Occipital lobe (tissue), 3 donors: ENCODE measurements at places on chromosomes 1 and 21.

DNA sequence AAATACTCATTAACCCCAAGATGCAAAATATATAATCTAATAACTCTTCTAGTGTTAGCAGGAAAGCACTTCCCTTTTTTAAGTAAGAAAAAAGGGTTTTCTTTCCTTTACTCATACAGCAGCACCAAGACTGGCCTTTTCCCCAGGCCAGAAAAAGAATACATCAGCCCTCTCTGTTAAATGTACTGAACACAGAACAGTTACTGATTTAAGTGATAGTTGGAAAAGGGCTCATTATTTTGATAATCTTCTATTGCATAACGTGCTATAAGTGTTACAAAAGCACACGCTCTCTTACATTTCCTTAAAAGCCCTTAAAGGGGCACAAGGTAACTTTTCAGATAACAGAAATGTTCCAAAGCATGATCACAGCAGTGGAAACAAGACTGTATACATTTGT, 142.9 kb downstream of the TIAM1 start:
- DNase-seq: no peak

GRCh38 chr21:38388203-38388602, 110.1 kb downstream of the ERG start:
- DNase-seq: no peak

DNA sequence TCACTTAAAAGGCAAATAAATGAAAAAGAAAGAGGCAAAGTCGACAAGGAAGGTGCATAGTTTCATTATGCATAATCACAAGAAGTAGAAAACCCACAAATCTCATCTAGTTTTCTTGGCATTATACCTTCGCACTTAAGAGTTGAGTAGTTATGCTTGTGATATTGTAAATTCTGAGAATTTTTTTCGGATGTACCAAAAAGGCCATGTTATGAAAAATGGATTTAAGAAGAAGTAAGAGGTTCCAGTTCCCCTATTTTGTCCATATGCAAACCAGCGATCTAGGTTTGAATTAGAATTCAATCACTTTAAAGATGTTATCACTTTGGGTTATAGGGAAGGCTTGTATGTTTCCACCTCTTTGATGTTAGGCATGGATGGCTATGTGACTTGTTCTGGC, 7.9 kb upstream of the ERICH3 start:
- DNase-seq: no peak

GRCh38 chr1:179591592-179592580, at the start of gene TDRD5:
Gene TDRD5, plus strand, starts transcription at chr1:179591832. Its CDS starts 784 bp downstream, at chr1:179592616.
- no peak for DNase-seq

- DNase-seq: no peak
Observed at GRCh38 chr1:185926588-185926987, 192.4 kb downstream of the HMCN1 start.

- peak; percentile 2 for DNase-seq
Observed at GRCh38 chr1:219666242-219666641, 53.3 kb upstream of the ZC3H11B start.

GRCh38 chr1:26545969-26546323, 16.4 kb downstream of the RPS6KA1 start:
- no peak for DNase-seq

- DNase-seq: no peak
Observed at GRCh38 chr1:43396059-43396458, 6.4 kb downstream of the SZT2 start.

DNA sequence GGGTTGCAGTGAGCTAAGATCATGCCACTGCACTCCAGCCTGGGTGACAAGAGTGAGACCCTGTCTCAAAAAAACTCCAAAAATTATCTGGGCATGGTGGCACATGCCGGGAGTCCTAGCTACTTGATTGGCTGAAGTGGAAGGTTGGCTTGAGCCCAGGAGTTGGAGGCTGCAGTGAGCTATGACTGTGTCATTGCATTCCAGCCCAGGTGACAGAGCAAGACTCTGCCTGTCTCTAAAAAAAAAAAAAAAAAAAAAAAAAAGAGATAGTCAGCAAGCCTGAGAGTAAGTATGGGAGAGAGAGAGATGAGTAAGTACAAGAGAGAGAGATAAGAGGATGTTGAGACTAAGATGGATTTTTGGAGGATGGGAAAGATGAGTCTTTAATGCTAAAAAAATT, 180.8 kb upstream of the CACYBP start:
- no peak for DNase-seq

- no peak for DNase-seq
Observed at GRCh38 chr1:30255111-30255724, 468.2 kb downstream of the MATN1 start.

- no peak for DNase-seq
Observed at GRCh38 chr1:22751124-22751531, 40.5 kb downstream of the EPHB2 start.

DNA sequence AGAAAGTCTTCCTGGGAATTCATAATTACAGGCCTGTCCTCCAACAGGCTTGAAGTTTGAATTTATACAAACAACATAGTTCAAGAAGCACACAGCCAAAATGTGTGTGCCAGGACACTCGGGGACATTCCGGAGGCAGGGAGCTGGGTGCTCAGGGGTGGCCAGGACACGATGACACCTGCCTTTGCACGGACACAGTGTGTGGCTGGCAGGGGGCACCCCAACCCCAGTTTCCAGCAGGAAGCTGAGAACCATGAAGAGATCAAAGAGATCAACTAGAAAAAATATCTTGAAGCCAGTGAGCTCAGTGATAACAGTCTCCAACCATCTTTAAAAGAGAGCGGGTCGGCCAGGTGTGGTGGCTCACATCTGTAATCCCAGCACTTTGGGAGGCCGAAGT, 32.5 kb upstream of the TRAPPC10 start:
- DNase-seq: no peak

DNA sequence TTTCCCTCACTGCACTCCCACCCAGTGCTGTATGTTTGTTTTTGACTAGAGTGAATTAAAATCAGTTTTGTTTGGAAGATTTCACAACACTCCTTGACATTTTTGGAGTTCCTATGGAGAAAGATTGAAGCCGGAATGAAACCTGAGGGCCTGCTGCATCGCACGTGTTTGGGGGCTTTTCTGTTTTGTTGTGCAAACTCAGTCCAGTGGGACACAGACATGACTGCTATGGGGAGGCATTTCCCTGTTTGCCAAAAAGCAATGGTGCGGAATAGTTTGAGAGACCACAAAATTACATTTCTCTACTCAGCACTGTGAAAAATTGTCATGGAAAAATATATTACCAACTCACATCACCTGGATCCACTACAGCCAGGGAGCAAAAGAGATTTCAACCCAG, 43.8 kb upstream of the KCNE2 start:
- no peak for DNase-seq

- DNase-seq: no peak
Observed at GRCh38 chr1:14332158-14332557, 266.3 kb upstream of the KAZN start.

- DNase-seq: no peak
Observed at GRCh38 chr1:8712413-8713231, 104.8 kb downstream of the RERE start.

DNA sequence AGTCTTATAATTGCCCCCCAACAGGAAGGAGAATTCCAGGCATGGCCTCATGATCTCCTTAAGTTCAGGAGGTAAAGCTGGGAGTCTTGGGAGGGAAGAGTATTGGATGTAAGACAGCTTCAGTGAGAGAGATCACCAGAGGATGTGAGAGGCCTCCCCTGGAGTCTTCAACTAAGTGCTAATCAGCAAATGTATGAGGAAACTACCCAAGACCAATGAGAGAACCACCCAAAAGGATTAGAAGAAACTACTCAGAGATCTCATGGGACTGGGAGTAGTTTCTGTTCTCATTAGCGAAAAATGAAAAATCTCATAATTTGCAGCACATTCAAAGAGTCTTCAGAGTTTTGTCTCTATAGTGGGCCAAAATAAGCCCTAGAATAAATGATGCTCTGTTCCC, 36.6 kb upstream of the WNT2B start:
- no peak for DNase-seq

- DNase-seq: no peak
Observed at GRCh38 chr1:198598796-198599321, 40.0 kb upstream of the PTPRC start.

DNA sequence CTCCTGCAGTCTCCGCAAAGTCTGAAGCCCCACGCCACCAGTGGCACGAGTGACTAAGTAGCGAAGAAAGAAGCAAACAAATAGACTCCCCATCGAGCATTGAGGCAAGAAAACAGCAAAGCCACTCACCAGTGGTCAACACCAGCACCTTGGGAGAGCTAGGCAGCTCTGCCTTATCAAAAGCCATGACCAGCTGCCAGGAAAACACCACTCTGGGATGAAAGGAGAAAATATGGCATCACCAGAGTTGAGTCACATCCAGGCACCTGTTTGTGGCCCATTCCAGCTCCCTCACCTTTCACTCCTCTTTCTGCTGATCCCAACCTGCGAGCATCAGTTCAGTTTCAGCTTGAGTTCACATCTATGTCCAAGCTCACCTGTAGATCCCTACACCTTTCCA, 17.2 kb downstream of the PDZK1 start:
- no peak for DNase-seq

GRCh38 chr1:116318897-116319296, 54.1 kb upstream of the ATP1A1 start:
- no peak for DNase-seq

GRCh38 chr1:242524571-242525359, at the start of gene PLD5:
Gene PLD5, minus strand, starts transcription at chr1:242524697.
- peak; percentile 37 for DNase-seq

DNA sequence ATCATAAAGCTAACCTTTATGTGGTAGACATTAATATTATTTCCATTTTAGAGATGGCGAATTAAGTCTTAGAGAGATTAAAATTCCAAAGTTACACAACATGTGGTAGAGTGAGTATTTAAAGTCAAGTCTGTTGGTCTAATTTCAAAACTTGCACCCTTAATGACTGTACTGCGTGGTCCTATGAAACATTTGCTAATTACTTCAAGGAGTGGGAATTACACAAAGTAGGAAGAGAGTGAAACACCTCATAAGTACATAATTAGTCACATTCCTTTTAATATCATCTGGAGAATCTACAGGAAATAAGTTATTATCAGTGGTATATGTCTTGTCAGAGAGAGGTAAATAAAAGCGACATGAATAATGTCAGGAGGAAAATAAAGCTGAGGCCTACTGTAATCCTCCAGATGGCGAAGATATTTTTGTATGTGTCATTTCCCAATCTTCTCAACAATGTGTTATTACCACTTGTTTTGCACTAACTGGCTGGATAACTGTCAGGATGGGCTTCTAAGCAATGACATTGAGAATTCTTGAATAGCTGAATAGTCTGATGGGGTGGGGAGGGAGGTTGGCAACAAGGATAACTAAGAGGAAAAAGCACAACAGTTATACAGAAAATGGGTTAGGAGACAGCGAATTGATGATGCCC, 95.5 kb downstream of the TNFSF18 start:
- DNase-seq: no peak

GRCh38 chr1:180920702-180921101, 8.0 kb downstream of the KIAA1614 start:
- no peak for DNase-seq

GRCh38 chr1:43880604-43881003, 53.0 kb upstream of the ARTN start:
- DNase-seq: no peak

DNA sequence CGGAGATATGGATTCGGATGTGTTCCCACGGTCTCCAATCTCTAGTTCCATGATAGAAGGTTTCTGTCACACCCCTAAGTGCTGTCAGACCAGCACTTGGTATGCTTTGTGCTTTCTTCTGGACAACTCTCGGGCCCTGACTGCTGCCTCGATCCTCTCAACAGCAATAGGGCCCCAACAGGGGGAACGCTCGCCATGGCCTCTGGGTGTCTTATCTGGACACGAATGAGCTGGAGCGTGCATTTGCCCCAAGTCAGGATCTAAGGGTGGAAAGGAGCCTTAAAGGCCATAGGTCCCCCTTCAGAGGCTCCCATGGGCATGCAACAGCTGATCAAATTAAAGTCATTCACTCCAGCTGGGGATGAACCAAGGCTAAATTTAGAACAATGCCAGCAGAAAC, 76.8 kb downstream of the TCP10L start:
- no peak for DNase-seq
